ENCODE measurements at places on chromosomes 4 and X.

- H3K36me3 ChIP-seq, result no peaks in the 10 kb centered on the region
- H3K4me3 ChIP-seq, result no peak overlapping the region
- H3K27me3 ChIP-seq, result no peaks in the 10 kb centered on the region
- DNase-seq, result no peak
- no peak overlapping the region for H3K27ac ChIP-seq
These were observed 2.1 kb downstream of the ABHD18 start for GRCh38 chr4:127967141-127967775.

- no peaks in the 10 kb centered on the region for H3K27me3 ChIP-seq
- no peak overlapping the region for H3K27ac ChIP-seq
- no peaks in the 10 kb centered on the region for H3K4me1 ChIP-seq
- DNase-seq, result peak; percentile 7
These were observed 68.0 kb downstream of the RGS12 start for GRCh38 chr4:3360777-3361176.

DNA sequence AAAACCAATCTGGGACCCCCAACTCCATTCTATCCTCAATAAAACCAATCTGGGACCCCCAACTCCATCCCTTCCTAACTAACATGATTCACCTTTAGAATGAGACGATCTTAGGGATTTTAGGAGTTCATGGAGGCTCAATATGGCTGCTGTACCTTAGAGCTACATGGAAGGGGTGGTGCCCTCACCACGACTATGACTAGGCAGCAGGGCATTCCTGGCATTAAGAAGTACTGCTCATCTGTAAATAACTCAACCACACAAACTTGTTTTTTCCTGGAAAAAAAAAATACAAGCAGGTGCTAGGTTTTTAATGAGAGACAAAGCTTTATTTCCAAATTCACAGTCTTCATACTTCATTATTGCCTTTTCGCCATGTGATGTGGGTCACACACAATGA is 346.5 kb upstream of the FAT1 start:
- no peak for DNase-seq
- no peaks in the 10 kb centered on the region for H3K27me3 ChIP-seq
- H3K4me1 ChIP-seq, result no peaks in the 10 kb centered on the region
- no peak overlapping the region for H3K27ac ChIP-seq

GRCh38 chr4:1933700-1934099 is 62.5 kb downstream of the NSD2 start:
- no peak overlapping the region for H3K27ac ChIP-seq
- H3K27me3 ChIP-seq, result no peaks in the 10 kb centered on the region
- H3K4me1 ChIP-seq, result no peaks in the 10 kb centered on the region
- H3K4me3 ChIP-seq, result no peak overlapping the region
- no peak for DNase-seq

DNA sequence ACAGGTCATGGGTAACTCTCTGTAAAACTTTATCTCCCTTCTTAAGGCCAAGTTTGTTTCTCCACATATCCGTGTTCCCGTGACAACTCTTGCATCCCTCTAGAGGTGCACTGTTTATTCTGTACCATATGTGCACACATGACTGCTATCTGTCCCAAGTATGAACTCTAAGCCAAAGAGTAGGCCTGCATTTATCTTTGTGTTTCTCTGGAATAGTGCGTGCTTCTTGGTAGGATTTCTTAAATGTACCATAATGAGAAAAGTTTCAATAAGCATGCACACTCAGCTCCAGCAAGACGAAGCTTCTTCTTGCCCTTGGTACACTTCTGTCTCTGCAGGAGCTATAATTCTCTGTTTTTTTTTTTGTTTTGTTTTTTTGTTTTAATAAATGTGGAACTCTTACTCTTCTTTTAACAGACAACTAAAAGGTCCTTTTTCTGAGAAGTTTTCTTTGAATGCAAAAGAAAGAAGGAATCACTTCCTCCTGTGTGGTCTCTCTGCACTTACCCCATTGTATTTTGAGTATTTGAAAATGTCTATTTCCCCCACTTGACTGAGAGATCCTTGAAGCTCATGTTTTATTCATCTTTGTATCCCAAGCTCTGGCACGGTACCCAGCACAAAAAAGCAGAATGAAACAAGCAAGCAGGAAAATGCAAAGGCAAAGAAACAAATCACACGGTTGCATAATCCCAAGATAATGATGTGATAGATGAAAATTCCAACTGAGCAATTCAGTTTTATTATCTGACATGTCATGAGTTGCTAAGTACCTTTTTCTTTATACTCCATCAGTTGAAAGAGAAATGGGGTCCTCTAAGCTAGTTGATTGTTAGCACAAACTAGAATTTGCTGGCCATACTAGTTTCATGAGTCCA is 521.9 kb upstream of the BOD1L1 start:
- H3K27me3 ChIP-seq, result no peaks in the 10 kb centered on the region
- no peak for DNase-seq
- H3K36me3 ChIP-seq, result no peaks in the 10 kb centered on the region
- H3K27ac ChIP-seq, result no peak overlapping the region
